ENCODE measurements at places on chromosomes 5 and 9.
A peak's percentile ranks its signal among the peaks of the same experiment; 100 is the strongest.

- no peak for DNase-seq
Measured at GRCh38 chr5:459562-460272, 16.7 kb downstream of the EXOC3 start.

DNA sequence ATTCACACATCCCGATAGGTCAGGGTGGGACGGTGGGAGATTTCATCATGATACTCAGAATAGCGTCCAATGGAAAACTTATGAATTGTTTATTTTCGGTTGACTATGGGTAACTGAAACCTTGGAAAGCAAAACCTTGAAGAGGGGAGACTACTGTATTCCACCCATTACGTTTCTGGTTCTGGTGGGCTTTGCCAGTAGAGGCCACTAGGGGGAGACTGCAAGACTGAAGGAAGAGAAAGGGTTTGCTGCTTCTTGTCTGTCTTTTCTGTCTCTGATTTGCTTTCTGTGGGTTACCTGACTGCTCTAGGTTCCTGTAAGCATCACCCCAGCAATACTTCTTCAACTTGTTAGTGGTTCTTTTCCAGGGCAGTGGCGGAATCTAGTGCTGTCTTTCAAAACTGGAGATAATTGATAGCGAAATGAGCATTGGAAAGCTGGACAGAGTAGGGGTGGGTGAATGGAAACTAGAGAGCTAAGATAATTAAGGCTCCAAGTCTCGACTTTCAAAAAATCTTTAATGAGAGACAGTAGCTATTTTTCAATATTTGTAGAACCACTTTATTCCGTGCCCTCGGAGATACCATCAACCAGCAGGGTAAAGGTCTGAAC lies 27.0 kb downstream of the GRIN3A start:
- DNase-seq, result no peak

- no peak for DNase-seq
Measured at GRCh38 chr5:87300176-87300575, 32.5 kb downstream of the RASA1 start.

GRCh38 chr9:115134941-115135340 lies 17.0 kb upstream of the TNC start:
- peak; percentile 33 for DNase-seq

DNA sequence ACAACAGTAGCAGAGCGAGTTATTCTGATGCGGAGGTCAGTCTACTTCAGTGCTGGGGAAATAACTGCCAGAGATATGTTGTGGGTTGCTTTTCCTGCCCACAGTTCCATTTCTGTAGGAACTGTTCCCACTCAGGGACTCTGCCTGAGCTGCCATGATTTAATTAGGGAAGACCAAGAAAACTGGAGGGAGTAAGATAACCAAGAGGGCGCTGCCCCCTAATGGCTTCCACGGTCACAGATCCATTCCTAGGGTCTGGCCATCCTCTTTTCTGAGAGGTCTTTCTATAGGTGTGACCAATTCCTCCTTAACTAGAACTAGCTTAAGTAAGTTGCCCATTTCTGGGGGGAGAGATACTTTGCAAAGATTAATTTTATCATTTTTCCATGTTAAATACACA lies 125.9 kb downstream of the APBA1 start:
- DNase-seq, result no peak

- DNase-seq, result no peak
Measured at GRCh38 chr5:127355337-127355736, 64.7 kb downstream of the MEGF10 start.

DNA sequence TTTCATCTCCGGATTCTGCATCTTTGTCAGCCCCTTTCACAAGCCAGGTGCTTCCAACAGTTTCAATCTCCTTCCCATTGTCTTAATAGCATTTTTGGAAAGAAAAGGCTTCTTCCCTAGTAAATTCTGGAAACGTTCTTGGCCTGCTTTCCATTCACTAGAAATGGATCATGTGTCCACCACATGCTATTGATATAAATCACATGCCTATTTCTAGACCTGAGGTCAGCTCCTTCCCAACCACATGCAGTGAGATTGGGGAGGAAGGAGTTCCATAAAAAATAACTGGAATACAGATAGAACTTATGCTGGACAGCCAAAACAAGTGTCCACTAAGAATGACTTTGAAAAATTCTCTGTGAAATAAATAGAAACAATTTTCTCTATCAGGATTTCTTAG lies 181.6 kb upstream of the TMEM161B start:
- DNase-seq, result no peak

- DNase-seq, result no peak
Measured at GRCh38 chr5:171857489-171857876, 71.9 kb downstream of the SMIM23 start.

DNA sequence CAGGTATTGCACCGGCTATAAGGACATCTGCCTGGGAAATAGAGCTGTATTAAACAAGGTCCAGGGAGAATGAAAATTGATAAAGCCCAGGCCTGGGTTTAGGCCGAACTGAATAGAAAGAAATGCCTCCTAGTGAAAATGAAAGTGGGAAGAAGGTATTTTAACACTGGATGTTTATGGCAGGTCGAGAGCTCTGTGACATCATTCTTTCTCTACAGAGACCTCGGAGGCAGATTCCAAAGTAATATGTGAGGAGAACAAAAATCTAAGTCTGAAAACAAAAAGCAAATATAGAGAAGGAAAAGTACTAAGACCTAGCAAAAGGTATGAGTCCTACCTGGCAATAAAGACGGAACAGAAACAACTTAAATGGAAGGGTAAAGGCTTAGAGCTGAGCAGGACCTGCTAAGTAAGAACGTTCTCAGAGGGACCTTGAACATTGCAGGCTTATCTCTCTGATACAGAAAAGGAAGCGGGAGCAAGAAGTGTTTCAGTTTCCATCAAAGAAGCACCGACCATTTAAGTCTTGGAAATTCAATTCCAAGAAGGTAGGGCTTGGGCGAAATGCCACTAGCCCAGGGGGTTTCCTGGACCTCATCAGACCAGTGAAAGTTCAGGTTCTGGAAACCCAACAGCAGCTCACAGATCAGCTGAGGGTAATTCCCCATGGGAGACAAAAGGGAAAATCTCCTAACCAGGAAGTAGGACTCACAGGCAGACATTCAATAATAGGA lies 80.0 kb downstream of the SUSD1 start:
- DNase-seq, result no peak

GRCh38 chr5:84430079-84430478 lies 45.4 kb upstream of the EDIL3 start:
- DNase-seq, result no peak

- no peak for DNase-seq
Measured at GRCh38 chr5:72272398-72272797, 47.6 kb downstream of the MRPS27 start.

GRCh38 chr9:121289772-121290370 lies 21.9 kb downstream of the GSN start:
- DNase-seq, result no peak

DNA sequence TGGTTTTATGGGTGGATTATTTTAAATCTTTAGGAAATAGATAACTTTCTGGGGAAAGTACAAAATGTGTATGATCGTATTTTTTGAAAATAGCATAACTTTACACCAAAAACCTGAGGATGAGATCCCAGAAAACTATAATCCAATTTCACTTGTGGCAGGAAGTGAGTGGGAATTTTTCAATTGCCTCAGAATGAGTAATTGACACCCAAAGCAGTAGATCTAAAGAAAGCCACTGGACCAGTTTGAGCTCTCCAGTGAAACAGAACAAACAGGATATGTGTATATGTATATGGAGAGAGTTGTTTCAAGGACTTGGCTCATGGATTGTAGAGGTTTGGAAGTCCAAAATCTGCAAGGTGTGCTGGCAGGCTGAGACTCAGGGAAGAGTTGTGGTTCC lies 109.2 kb upstream of the SHB start:
- no peak for DNase-seq

- no peak for DNase-seq
Measured at GRCh38 chr9:101366038-101366756, 18.6 kb downstream of the BAAT start.

GRCh38 chr5:95861864-95862561 lies 39.5 kb upstream of the GLRX start:
- no peak for DNase-seq

DNA sequence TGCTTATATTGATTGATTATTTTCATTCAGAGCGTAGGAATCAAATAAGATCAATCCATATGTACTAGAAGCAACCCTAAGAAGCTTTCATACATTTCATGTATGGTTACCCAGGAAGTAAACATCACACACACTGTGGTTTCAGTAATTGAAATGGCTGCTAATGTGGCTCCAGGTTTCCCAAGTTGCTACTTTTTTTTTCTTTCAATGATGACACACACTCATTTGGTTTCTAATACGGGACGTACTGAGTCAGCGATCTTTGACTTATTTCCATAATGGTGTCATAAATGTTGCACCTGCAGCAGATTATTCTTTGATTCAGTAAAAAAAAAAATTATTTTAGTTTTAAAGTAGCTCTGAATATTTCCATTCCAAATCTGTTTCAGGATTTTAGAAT lies 248.6 kb downstream of the CTNND2 start:
- no peak for DNase-seq

DNA sequence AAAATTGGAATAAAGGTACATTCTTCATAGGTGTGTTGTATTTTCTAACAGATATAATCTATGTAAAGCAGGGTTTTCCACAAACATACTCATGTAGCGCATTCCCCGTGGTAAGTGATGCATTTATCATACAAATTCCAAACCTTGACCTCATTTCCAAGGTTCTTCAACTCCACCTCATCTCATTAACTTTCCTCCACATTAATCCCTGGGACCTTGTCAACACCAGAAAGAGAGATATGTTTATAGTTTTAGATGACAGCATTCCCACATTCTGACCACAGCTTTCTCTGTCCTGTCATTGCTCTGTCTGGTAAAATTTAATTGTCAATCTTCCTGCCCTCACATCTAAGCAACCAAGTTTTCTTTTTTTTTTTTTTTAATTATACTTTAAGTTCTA lies 415.1 kb downstream of the TMEM161B start:
- no peak for DNase-seq

DNA sequence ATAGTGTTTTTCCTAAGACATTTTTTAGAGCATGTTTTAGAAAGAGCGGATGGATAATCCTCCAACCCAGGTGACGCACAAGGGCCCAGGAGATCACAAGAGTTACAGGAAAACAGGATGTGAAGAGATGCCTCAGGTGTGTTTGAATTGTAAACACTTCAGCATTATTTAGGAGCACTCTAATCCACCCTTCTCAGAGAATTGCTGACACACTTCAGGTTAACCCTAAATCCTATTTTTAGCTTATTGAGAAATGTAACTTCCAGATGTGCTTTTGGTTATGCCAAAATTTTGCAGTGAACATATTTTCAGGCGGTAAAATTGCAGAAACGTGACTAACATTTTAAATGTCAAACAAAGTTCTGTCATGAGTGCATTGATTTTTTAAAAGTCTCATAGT lies 755.4 kb upstream of the CTNND2 start:
- no peak for DNase-seq

GRCh38 chr5:158007336-158007735 lies 148.4 kb upstream of the CLINT1 start:
- no peak for DNase-seq

GRCh38 chr5:14309878-14310531 lies 166.9 kb downstream of the TRIO start:
- DNase-seq, result no peak

GRCh38 chr5:102380174-102380573 lies 84.1 kb upstream of the SLCO4C1 start:
- DNase-seq, result no peak

- DNase-seq, result no peak
Measured at GRCh38 chr9:83299571-83299970, 236.6 kb upstream of the RASEF start.

DNA sequence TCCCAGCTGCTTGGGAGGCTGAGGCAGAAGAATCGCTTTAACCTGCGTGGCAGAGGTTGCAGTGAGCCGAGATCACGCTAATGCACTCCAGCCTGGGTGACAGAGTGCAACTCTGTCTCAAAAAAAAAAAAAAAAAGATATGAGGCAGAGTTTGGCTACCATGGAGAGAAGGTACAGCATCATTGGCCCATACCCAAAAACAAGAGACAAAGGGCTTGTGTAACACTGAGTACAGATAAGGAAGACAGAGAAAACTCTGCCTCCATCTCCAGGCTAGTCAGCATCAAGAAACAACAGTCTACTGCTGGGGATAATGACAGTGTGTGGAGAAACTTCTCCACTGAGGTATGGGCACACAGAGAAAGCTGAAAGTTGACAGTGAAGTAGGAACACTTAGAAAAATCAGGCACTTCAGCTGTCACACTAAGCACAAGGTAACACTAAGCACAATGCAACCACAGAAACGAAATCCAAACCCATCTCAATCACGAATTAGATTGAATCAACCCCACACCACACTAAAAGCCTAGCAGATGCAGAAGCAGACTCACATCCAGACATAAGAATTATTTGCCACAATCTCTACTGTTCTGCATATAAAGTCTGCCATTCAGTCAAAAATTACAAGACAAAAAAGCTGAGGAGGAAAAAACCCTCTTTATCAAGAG lies 10.5 kb downstream of the PJA2 start:
- DNase-seq, result no peak

DNA sequence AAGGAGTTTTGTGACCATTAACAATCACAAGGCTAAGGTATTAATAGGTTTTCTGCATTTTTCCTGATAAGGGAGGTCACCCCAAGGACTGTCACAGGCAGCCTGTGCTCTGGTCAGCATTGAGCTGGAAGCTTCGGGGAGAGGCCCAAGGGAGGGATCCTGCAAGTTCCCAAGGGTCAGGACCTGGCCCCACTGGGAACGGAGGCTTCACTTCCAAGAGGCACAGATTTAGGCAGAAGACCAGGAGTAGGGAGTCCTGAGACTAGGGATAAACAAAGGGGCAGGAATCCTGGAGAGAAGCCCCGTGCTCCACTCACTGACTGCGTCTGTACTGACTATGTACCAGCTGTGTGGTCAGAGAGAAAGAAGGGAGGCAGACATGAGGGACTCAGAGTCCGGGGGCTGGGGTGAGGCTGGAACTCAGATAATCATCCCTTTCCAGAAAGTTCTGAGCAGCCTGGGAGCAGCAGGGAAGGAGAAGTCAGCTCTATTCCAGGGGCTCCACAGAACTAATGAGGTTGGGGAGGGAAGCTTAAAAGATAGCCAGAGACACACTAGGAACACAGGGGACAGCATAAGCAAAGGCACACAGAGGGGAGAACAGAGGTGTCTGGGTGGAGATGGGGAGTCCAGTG lies 37.8 kb downstream of the B4GALT1 start:
- DNase-seq, result no peak

GRCh38 chr5:103375350-103375749 lies 116.8 kb downstream of the MACIR start:
- DNase-seq, result no peak

- DNase-seq, result no peak
Measured at GRCh38 chr5:89276566-89277305, 393.8 kb upstream of the MEF2C start.

DNA sequence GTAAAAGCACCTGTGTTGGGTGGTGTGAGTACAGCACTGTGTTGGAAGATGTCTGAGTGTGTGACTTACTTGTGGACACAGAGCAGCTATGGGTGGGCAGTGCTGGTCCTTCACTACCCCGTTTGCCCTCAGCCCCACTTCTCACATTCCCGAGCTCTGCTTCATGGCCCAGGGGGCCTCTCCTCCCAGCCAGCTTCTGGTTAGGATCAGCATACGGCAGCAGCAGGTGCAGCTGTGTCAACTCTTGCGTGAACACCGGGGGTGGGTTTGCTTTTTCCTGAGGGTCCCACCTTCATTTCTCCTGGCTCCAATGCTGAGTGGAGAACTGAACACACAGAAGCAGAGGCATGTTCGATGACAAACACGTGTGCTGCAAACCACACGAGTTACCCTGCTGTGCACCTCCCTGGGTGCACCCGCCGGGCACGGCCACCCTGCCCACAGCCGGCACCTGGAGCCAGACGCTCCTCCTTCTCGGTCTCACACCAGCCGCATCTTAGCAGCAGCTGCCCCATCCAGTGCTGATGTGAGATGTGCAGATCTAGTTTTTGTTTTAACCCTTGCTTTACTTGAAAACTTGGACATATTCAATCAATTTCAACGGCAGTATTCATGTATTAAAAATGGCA lies 14.9 kb upstream of the SLC6A3 start:
- no peak for DNase-seq
